ENCODE measurements at places on chromosomes 6 and 20.

GRCh38 chr6:2147261-2147660 lies 98.1 kb downstream of the GMDS start:
- no peak for DNase-seq

GRCh38 chr6:156886409-156886808 lies 109.2 kb downstream of the ARID1B start:
- peak; percentile 68 for DNase-seq

GRCh38 chr20:50330504-50331313 lies 140.1 kb downstream of the CEBPB start:
- DNase-seq = no peak

DNA sequence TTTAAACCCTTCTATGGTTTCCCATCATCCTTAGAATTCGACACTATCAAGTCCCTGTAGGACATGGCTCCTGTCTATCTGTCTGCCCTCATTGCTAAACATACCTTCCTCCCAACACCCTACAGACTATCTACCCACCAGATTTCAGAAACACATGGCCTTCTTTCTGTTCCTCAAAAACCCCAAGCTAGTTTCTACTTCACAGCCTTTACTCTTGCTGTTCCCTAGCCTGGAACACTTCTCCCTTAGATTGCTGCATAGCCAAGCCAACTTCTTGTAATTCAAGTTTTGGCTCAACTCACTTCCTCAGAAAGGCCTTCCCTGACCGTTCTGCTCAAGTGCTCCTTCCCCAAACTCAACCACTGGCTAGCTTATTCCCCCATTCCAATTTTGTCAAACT lies 156.2 kb downstream of the BTBD9 start:
- DNase-seq = no peak

- DNase-seq = no peak
Measured at GRCh38 chr6:16591396-16592222, 169.7 kb downstream of the ATXN1 start.

DNA sequence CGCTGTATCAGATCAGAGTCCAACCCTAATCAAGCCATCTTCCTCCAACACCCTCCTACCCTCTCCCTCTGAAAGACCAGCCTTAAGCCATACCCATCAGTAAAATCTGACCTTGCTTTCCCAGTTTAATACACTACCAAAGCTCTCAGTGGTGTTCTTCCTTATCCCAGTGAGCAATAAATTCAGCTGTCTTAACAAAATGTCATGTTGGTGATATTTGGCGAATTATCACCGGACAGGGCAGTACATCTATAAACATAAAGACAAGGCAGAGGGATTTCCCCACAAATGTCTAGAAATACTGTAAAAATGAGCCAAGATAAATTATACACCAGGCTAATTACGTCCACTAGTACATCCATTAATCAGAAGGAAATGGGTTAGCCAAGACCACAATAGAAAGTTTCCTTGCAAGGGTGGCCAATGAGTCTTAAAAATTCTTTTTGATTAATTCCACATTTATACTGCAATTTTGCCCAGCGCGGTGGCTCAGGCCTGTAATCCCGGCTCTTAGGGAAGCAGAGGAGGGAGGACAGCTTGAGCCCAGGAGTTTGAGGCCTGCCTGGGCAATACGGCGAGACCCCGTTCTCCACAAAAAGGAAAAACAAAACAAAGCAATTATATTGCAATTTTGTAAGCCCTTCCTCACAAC lies 905 bp downstream of the RARS2 start:
- no peak for DNase-seq

- no peak for DNase-seq
Measured at GRCh38 chr6:166153966-166154365, 13.7 kb downstream of the TBXT start.

- peak; percentile 25 for DNase-seq
Measured at GRCh38 chr6:138403324-138403800, 661 bp upstream of the HEBP2 start.

GRCh38 chr6:130647246-130647645 lies 180.0 kb upstream of the SMLR1 start:
- no peak for DNase-seq

GRCh38 chr6:31922942-31923341 lies 4.6 kb upstream of the C2 start:
- no peak for DNase-seq

- DNase-seq = no peak
Measured at GRCh38 chr6:92756912-92757311, 662.4 kb downstream of the EPHA7 start.

GRCh38 chr6:133705066-133705465 lies 183.8 kb upstream of the TCF21 start:
- no peak for DNase-seq

DNA sequence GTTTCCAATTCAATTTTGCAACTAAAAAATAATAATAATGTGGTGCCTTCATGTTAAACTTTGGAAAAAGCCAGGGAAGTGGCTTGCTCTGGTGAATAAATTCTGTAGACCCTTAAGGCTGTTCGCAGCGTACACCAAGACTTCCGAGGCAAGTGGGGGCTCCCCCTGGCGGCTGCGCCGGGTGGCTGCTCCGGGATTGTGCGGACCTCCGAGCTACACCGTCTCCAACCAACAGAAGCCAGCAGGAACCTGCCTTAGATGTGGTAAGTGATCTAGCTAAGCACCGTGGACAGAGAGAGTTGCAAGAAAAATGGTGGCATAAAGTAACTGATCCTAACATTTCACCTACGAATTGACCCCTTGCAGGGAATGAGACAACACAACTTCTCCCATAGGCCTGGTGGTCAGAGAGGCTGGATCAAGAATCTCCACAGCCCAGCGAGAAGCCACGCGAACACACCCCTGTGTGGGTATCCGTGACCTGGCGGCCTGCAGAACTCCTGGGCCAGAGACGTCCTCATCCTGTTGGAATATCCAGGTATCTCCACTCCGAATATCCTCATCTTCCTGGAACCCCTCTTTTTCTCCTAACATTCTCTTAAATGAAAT lies 69.6 kb downstream of the TBXT start:
- DNase-seq = peak; percentile 78

DNA sequence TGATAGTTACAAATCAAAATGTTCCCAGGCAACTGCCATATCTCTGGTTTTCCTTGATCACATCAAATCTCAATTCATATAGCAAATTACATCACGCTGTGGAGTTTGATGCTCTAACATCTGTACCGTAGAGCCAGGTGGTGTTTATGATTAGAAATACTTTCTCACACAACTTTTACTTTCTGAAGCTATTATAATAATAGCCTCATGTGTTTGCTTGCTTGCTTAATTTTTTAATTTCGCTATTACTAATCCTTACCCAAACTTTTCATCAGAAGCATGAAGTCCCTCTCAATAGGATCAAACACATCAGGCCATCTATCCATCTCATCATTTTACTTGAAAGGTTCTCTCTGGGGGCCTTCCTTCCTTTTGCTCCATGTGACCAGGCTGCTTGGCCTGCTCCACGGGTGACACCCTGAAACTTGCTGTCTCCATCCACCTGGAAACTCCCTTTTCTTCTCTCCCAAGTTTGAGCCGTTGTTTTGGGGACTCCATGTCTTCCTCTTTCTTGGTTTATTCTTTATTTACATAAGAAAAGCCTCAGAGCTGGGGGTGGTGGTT lies 75.4 kb downstream of the ADAT2 start:
- no peak for DNase-seq

GRCh38 chr6:7579851-7580250 lies 10.1 kb upstream of the SNRNP48 start:
- DNase-seq = no peak

- DNase-seq = no peak
Measured at GRCh38 chr6:146578054-146578453, 20.7 kb upstream of the ADGB start.

- DNase-seq = no peak
Measured at GRCh38 chr6:166387642-166388289, 5.0 kb upstream of the MPC1 start.

DNA sequence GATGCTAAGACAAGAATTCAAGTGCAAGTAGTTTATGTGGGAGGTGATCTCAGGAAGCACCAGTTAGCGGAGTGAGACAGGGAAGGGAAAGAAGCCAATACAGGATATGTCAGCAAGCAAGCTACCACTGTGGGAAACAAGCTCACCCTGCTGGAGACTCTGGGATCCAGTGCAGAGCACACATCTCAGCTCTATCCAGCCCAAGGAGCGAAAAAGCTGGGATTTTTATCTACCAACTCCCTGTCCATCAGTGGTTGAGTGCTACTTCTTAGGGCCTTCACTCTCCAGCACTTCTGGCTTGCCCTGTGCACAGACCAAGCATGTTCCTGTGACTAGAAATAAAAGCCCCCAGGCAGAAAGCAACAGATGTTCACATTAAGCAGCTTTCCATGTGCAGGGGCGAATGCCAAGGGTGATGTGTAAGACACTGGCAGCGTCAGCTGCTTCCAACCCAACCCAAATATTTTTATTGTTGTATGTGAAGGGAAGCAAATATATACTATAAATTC lies 10.8 kb upstream of the RNF24 start:
- DNase-seq = no peak

GRCh38 chr6:110784610-110784979 lies 30.7 kb downstream of the CDK19 start:
- no peak for DNase-seq

DNA sequence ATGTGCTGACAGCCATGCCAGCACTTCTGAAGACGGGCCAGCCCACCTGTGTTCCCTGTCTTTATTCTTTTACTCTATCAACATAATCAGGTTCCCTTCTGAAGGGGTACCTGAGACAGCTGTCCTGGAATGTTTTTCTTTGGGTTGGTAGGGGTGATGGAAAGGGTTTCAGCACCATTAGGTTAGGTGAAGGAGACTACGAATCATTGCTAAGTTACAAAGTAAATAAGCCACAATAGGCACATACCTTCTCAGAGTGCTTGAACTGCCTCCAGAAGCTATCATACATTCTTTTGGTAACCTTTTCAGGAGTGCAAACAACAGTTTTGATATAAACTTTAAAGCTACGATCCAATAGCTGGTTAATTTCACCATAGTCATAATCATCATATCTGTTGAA lies 106.3 kb downstream of the SESN1 start:
- no peak for DNase-seq
